GM04503 (cell line): ENCODE measurements at places on chromosomes 5 and 9.

DNA sequence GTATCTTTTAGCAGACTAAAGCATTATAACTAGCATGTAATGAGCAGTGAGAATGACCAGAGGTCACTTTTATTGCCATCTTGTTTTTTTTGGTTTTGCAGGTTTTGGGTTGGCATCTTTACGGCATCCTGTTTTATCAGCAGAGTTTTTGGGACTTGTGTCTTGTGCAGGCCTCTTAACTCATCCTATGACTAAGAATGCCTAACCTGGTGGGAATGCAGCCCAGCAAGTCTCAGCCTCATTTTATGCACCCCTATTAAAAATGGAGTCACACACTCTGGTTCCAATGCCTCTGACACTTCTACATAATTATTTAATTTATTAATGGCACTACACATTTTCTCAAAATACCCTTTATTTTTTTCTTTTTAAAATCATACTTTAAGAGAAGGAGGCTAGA is 726.5 kb upstream of the RIOK2 start:
- no peak for DNase-seq

- no peak for DNase-seq
Measured at GRCh38 chr9:16003785-16004184, 450.9 kb downstream of the CCDC171 start.

- DNase-seq = no peak
Measured at GRCh38 chr5:122354293-122354692, 42.3 kb downstream of the SNCAIP start.

DNA sequence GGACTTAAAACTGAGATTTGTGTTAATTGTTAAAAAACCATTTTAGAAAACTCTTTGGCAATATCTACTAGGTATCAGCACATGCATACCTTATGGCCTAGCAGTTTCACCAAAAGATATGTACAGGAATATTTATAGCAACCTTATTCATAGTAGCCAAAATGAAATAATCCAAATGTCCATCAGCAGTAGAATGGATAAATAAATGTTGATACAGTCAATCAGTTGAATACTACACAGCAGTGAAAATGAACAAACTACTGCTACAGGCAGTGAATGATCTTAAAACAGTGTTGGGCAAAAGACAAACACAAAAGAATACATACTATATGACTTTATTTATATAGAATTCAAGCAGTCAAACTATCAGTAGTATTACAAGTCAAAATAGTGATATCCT is 16.4 kb downstream of the RFESD start:
- no peak for DNase-seq

- DNase-seq = no peak
Measured at GRCh38 chr5:76085243-76085579, 2.0 kb downstream of the SV2C start.

- no peak for DNase-seq
Measured at GRCh38 chr5:80282054-80282453, 26.2 kb upstream of the SERINC5 start.

- no peak for DNase-seq
Measured at GRCh38 chr9:114363424-114363823, 24.4 kb downstream of the AKNA start.

GRCh38 chr5:143509758-143510221 is 106.3 kb upstream of the NR3C1 start:
- DNase-seq = no peak

DNA sequence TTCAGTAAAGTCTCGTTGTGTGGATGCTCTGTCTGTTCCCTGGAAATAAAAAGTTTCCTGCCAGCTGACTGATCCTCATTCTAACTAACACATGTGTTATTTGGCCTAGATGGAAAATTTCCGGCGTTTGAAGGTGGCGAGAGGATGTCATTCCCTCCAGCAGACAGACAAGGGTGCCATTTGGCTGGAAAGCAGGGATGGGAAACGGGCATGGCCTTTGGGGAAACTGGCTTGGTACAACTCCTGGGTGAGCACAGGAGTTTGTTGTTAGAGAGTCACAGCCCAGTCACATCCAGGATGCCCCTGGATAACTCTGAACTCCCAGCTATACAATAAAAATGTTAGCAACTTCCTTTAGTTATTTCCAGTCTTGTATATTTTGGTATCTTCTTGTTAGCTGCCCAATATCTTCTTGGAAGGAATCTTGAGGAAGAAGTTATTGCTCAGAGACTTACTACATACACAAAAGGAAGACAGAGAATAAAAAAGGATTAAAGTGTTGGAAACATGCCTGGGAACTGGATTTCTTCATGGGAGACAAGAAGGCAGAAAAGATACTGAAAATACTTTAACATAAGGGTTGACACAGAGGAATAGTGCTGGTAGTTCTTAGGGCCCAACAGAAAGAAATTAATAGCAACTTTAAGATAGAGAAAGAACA is 41.9 kb downstream of the TEK start:
- peak; percentile 42 for DNase-seq

DNA sequence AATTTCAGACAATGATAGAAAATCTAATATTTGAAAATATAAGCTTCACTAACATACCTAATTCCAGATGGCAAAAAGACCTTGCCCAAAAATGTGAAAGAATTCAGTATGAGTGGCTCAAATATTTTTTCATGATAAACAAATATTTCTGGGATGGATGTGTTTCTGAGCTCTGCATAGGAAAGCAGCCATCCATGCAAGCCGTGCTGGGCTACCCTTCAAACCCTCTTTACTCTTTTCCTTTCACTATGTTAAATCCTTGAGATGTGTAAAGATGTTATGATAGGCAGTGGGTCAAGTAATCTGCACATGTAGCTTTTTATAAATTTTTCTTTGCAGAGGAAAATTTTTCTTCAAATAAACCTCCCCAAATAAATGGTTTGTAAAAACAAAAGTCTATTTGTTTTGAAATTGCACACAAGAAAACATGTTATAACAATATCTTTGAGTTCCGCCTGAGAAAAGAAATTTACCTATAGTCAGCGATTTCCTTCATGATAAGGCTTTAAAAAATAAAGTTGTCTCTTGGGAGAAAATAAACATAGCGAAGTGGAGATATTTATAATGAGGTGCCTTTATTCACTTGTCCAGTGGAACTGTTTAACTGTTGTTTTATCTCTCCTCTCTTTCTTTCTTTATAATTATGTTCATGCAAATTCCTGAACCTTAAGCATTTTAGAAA is 154.3 kb upstream of the PITX1 start:
- DNase-seq = no peak
